ENCODE measurements at places on chromosomes 4 and X.
A peak's percentile ranks its signal among the peaks of the same experiment; 100 is the strongest.

- DNase-seq: no peak
Measured at GRCh38 chrX:154990496-154990895, 32.0 kb downstream of the F8 start.

DNA sequence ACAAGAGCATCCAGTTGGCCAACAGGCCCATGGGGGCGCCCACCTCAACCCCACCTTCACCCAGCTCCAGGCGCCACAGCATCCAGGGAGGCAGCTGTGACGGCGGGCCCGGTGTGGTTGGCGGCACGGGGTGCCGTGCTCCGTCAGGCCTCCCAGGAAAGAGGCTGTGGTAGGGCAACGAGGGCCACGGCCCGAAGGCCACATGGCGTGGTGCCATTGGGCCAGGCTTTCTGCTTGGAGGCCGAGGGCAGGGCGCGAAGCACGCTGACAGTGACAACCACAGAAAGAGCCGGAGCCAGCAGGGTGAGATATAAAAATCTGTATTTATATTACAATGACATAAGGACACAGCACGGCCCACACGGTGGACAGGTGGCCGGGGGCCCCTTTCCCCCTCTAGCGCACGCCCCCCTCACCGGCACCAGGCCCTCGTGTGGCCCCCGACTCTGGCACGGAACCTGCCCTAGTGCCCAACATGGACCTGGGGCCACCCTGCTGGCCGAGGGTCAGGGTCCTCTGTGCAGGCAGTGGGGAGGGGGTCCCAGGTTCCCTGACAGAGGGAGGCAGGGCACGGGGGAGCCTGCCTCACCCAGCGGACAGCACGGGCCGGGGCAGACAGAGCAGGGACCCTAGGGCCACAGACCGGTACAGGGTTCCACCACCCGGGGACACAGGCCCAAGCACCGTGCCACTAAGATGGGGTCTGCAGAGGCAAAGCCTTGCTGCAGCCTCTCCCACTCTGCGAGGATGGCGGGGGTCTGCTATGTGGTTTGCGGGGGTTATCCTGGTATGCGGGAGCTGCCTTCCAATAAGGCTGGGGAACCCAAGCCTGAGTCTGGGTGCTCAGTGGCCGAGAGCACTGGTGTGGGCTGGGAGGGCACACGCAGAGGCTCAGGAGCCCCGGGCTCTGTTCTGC is 5.5 kb upstream of the HAUS3 start:
- DNase-seq: no peak

- peak; percentile 98 for DNase-seq
Measured at GRCh38 chr4:1309261-1310010, 19.7 kb downstream of the MAEA start.

DNA sequence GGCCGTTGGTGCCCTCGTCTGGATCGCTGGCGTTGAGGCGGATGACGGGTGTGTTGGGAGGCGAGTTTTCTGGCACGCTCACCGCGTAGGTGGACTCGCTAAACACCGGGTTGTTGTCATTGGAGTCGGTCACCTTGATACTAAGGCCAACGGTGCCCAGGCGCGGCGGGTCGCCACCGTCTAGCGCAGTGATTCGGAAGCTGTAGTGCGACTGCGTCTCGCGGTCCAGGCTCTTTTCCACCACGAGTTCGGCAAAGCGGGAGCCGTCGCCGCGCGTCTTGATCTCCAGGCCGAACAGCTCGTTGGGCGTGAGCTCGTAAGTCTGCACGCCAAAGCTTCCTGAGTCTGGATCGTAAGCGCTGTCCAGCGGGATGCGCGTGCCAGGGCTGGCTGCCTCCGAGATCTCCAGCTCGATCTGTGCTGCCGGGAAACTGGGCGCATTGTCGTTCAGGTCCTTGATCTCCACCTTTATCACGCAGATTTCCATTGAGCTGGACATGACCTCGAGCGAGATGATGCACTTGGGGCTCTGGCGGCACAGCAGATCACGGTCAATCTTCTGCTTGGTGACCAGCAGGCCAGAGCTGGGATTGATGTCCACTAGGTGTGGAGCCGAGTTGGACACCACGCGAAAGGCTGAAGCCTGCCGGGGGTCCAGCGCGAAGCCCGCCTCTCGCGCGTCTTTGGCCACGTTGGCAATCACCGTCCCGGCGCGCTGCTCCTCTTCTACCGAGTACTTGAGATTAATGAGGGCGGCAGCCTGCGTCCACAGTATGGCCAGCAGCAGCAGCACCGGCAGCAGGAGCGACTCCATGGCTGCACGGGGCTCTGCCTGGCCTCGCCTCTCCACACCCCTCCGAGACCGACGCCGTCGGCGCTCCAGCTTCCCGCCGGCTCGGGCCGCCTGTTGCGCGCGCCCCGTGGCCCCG is 2.0 kb downstream of the PCDH19 start:
- no peak for DNase-seq

DNA sequence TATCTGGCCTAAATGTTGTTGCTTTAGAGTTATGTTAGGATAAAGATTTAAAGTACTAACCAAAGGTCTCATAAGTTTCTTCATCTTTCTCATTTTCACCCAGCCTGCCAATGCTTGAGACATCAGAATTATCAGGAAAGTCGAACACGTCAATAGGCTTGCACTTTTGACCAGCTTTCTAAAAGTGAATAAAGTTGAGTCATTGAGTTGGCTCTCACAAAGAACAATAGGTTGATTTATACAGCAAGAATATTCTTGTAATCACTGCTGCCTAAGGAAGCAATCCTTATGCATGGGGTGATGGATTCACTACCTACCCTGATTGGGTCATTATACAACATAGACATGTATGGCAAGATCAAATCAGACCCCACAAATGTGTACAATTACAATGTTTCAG is 5.0 kb downstream of the CENPU start:
- peak; percentile 66 for DNase-seq

- DNase-seq: no peak
Measured at GRCh38 chr4:41438931-41439297, 99.0 kb upstream of the LIMCH1 start.

GRCh38 chrX:40543661-40544328 is 37.0 kb upstream of the ATP6AP2 start:
- peak; percentile 37 for DNase-seq

DNA sequence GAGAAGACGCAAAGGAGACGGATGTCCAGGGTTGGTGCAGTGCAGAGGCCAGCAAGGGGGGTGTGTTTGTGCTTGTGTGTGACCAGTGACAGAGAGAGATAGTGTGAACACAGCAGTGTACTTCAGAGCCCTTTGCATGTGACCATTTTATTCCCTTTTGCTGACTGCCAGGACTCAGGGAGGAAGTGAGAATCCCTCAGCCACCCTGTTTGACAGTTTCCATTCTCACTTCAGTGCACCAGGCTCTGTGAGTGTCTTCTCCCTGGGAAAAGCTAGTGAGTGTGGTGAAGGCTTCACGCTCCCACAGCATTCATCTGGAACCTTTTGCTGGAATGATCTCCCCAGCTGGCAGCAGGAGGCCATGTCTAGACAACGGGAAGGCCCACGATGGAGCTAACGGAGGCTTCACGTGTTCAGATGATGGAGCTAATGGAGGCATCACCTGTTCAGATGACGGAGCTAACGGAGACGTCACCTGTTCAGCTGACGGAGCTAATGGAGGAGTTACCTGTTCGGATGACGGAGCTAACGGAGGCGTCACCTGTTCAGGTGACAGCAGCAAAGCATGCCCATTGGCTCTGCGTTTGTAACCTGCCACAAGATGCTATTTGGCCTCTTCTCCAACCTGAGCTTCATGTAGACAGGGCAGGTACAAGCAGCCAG is 195.4 kb downstream of the AFAP1 start:
- DNase-seq: no peak

DNA sequence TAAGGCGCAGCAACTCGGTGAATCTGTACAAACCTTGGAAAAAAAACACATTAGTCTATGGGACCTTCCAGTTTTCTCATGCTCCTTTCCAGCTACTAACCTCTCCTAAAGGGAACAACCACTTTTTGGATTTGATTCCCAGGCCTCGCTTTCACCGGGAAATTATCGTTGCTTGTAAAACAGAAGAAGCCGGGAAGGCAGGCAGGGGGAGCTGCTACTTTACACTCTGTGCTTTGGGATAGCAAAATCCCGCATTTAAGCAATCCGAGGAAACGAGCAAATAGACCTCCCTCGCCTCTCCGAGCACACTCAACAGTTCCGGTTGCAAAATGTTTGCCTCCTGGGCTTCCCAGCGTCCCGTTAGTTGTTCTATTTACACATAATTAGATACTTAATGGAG is 1.2 kb downstream of the CD38 start:
- peak; percentile 74 for DNase-seq

- no peak for DNase-seq
Measured at GRCh38 chr4:176790398-176790797, 2.3 kb downstream of the VEGFC start.

GRCh38 chr4:111650674-111651086 is 494.6 kb upstream of the FAM241A start:
- no peak for DNase-seq

DNA sequence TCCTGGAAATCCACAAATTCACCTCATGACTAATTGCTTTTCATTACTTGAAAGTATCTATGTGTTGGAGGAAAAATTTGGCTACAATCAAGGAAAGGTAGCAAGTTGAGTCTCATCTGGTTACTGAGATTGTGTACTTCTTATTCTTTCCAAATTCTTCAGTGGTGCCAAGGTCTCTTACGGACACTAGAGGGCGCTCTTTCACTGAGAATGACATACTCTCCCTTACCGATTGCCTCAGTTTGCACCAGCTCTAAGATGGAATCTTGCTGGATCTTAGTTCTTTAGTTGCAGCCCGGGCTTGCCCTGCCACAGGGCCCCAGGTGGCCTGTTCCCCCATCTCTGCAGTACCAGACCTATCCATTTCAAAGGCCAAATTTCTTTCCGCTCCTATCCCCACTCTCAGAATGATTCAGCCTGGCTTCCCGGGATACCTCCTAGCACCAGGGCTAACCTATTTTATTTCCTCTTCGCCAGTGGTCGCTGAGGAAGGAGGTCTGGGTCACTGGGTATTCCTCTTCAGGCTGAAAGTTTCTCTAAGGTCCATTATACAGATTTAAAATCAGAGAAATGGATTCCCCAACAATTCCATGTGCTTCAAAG is 24.6 kb upstream of the GPR50 start:
- peak; percentile 49 for DNase-seq

- DNase-seq: no peak
Measured at GRCh38 chrX:17442898-17443297, 67.9 kb downstream of the NHS start.

- DNase-seq: no peak
Measured at GRCh38 chr4:41322617-41323016, 65.9 kb downstream of the UCHL1 start.

DNA sequence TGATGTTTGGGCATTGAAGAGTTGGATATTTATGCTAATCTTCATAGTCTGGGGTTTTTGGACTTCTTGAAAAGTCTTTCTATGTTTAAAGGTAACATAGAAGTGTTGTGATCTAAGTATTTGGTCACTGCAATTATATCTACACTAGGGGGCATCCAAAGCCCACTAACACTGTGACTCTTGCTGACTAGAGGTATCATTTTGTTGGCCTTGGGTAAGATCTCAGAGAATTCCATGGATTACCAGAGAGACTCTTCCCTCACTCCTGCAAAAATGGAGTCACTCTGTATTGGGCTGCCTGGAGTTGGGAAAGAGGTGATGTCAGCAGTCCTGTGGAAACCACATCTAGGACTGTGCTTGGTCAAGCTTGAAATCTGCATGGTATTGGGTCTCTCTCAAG is 1077.6 kb downstream of the FAM133A start:
- DNase-seq: no peak

DNA sequence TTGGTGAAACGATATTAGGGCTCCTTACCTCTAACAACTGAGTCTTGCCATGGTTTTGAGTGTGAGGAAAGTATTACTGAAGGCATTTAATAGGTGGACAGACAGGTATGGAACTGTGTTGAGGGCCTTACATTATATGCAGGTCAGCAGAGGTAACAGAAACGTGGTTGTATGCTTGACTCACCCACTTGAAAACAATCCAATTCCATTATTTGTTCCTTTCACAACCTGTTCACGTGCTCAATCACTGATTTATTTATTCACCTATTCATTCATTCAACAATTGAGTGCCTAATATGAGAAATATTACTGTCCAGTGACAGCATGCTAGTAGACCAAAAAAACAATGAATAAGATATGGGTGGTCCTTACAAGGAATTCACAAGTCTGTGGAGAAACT is 33.3 kb upstream of the PPARGC1A start:
- DNase-seq: no peak

DNA sequence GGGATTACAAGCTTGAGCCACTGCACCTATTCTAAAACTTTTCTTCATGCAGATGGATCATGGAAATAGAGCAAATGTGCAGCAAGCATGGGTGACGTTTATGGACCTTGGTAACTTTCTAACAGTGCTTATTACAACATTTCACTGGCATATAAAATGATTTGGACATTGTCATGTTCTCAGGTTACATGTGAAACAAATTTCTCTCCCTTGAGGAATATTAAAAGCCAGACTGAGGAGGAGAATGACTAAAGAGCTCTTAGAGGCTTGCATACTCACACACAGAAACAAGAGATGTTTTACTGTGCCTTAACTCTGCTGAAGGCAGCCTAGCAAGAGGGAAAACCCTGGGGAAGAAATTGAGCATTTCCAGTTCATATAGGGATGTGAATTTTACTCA is 38.6 kb upstream of the GPR101 start:
- no peak for DNase-seq

- no peak for DNase-seq
Measured at GRCh38 chrX:4830880-4831557, 1117.6 kb upstream of the PRKX start.

DNA sequence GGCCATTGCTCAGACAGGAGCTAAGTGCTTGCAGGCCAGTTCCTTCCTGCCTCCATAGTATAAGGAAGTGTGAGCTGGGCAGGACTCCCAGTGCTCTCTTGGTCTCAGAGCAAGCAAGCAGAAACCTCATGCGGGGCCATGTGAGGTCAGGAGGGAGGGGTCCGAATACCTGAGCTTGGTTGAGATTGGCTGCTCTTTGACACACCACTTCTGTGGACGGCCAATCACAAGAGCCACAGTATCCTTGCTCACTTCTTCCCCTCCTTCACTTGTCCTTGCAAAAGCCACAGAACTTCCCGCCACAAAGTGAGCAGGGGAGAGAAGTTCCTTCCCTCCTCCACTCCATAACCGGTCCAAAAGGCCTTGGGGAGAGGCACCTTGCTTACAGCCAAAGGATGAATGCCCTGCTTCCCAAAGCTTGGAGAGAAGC is 56.7 kb downstream of the PRPS1 start:
- DNase-seq: peak; percentile 83

GRCh38 chr4:150212485-150212884 is 134.2 kb downstream of the DCLK2 start:
- DNase-seq: no peak

- peak; percentile 8 for DNase-seq
Measured at GRCh38 chrX:2284601-2285000, 216.2 kb downstream of the DHRSX start.

DNA sequence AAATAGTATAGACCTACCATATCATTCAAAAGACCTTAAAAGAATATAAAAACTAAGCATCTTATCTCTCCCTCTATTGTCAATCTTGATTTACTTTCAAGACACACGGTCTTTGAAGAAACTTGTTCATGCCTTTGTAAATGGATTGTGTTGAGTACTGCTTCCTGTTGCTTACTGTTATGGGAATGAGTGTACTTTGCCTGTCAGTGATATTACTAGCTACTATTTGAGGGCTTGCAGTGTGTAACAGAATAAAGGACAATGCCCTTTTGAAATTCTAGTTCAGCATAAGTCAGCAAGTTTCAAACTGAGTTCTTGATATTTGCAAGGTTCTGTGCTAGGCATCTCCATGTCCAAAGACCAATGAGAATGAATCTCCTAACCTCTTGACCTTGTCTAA is 36.0 kb downstream of the CDKL5 start:
- DNase-seq: no peak

GRCh38 chr4:165537028-165537648 is 158.3 kb downstream of the CPE start:
- DNase-seq: peak; percentile 50

All from iris pigment epithelial cell (primary cell).